CD4-positive, alpha-beta T cell treated with Interferon alpha-2 for 1 hour (primary cell): ENCODE measurements at places on chromosomes 4 and X.

- DNase-seq = no peak
Observed at GRCh38 chr4:94428884-94429283, 22.9 kb upstream of the PDLIM5 start.

DNA sequence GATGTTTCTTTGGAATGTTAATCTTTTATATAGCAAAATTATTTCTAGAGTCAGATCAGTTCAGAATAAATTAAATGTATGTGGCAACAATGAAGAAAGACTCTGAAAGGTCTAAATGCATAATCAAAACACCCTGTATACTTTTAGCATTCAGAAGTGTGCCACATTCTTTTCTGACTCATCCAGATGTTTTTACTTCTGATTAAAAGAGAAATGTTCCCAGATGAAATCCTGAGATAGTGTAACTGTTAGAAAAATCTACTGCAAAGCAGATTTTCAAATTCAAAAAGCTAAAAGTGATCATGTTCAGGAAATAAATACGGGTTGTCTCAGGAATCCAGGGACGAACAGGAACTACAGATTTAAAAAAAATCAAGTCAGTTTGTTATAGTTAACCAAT lies 241.4 kb downstream of the GRIA3 start:
- no peak for DNase-seq

GRCh38 chrX:7409866-7410265 lies 261.9 kb upstream of the PUDP start:
- no peak for DNase-seq

- no peak for DNase-seq
Observed at GRCh38 chr4:90159193-90159592, 32.0 kb downstream of the CCSER1 start.

DNA sequence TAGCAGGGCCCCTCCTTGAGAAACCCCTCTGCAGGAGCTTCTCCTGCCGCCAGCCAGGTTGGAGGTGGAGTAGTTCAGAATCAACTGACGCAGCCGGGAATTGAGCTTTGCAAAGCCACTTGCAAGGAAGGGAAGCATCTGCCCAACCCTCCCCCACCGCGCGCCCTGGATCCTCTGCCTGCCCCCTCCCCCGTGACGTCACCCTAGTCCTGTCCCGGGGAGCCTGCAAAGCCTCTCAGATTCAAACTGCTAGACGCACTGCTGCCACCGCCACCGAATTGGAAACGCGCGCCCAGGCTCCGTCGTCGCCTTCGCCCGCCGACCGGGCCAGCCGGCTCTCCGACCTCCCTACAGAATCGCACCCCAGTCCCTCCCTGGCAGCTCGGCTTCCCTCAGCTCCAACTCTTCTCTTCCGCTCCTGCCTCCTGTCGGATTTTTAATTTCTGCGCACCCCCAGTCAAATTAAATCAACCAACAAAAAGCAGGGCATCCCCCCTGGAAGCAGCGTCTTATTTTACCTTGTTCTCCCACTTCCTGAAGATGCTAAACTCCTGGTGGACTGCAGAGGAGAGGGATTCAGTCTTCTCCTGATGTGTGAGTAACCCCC lies 3.8 kb downstream of the SLITRK2 start:
- DNase-seq = no peak

DNA sequence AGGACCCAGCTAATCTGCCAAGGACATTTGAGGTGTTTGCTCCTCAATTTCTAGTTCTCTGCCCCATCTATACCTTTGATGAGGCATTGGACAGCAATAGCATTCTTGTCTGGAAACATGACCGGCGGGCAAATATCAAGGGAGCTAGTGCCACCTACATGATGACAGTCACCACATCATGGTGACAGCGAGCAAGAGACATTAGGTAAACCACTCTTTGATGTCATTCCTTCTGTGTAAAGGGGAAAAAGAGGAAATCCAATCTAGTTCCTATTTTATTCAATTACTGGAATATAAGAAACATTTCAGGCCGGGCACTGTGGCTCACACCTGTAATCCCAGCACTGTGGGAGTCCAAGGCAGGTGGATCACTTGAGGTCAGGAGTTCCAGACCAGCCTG lies 20.7 kb upstream of the IL13RA1 start:
- DNase-seq = no peak

GRCh38 chrX:23752740-23753415 lies 9.8 kb upstream of the ACOT9 start:
- DNase-seq = no peak

GRCh38 chr4:74266081-74266480 lies 42.2 kb upstream of the EPGN start:
- DNase-seq = no peak

DNA sequence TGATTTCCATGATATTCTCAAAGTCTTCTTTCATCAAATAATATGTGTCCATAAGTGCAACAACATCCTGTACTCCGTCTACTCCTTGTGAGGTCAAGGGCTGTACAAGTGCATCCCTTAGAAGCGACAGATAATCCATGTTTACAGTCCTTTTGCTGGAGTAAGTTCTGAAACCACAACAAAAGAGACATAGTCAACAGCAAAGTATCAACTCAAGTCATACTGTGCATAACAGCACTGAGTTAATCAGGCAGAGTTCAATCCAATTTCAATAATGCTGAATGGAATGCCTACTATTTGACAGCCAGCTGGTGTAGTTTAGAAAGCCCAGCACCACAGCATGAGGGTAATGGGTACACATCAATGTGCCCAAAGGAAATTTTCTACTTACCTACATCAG lies 74.5 kb downstream of the RFC1 start:
- no peak for DNase-seq

- DNase-seq = no peak
Observed at GRCh38 chrX:140432346-140433175, 72.3 kb downstream of the SOX3 start.

DNA sequence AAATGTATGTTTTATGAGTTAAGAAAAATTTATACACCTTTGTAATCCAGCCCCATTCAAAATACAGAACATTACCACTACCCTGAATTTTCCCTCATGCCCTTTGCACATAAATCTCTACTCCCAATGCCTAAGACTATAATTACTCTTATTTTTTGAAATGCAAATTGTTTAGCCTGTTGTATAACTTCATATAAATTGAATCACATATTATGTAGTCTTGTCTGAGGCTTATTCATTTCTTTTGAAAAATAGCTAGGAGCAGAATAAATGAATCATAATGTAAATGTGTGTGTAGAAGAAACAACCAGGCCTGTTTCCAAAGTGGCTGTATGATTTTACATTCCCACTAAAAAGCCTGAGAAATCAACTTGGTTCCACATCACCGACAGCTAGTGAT lies 319.8 kb downstream of the DCAF12L2 start:
- DNase-seq = no peak

- DNase-seq = no peak
Observed at GRCh38 chrX:48179691-48180090, 16.9 kb downstream of the SSX5 start.

- no peak for DNase-seq
Observed at GRCh38 chr4:137226900-137227299, 305.4 kb downstream of the PCDH18 start.

DNA sequence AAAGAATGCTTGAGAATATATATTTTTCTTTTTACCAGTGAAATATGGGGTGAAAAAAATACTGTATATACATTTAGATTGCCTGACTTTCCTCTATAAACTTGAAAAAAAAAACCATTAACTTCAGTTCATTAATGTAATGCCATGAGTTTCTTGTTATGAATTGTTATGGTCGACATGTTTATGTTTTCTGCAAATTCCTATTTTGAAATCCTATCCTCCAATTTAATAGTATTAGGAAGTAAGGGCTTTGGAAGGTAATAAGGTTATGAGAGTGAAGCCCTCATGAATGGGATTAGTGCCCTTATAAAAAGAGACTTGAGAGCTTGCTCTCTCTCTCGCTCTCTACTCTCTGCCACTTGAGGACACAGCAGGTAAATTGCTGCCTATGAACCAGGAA lies 211.4 kb downstream of the LDB2 start:
- no peak for DNase-seq

- DNase-seq = no peak
Observed at GRCh38 chr4:48223633-48224295, 45.9 kb downstream of the TEC start.

GRCh38 chr4:82898322-82899243 lies 2.0 kb upstream of the THAP9 start:
- DNase-seq = peak; percentile 40

DNA sequence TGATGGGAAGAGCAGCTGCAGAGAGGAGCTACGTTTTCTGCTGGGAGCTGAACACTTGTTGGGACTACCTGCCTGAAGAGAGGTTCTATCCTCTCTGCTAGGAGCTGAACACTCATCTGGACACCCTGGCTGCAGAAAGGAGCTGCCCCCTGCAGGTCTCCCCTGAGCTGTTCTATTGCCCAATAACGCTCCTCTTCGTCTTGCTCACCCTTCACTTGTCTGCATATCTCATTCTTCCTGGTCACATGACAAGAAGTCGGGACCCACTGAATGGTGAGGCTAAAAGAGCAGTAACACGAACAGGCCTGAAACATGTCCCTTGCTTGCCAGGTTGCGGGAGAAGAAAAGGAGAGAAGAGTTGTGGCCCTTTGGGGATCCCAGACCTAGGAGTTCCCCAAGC lies 27.8 kb downstream of the NAA11 start:
- no peak for DNase-seq

- no peak for DNase-seq
Observed at GRCh38 chr4:93312299-93312698, 516.3 kb upstream of the ATOH1 start.

GRCh38 chrX:40473460-40474204 lies 107.1 kb upstream of the ATP6AP2 start:
- DNase-seq = no peak
